Stimulated activated CD4-positive, alpha-beta T cell treated with anti-CD3 and anti-CD28 coated beads, Interleukin-1b, Interleukin-23, amount 100 ng/mL, for 1 hour (primary cell): ENCODE measurements at places on chromosomes 3 and 15.

DNA sequence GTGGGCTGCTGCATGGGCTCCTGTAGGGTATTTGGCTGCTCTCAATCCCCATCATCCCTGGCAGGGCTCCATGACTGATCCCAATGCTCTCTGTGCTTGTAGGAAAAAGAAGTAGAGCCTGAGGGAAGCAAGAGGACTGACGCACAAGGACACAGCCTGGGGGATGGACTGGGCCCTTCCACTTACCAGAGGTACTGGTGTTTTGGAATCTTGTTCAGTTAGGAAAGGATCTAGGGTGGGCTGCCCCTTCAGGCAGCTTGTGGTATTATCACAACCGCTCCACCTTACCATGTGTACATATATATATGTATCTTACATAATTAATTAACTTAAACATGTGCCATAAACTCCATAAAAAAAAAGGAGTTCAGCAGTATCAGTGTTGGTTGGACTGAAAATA lies 1.3 kb downstream of the SLC28A2 start:
- DNase-seq: no peak

- DNase-seq: no peak
These were observed 167.9 kb upstream of the CTNNB1 start for GRCh38 chr3:41031401-41031800.

- no peak for DNase-seq
These were observed 210.2 kb downstream of the OSBPL10 start for GRCh38 chr3:31770822-31771326.

GRCh38 chr15:35078221-35078915 lies 6.7 kb downstream of the NANOGP8 start:
- no peak for DNase-seq

GRCh38 chr3:196251918-196252317 lies 35.6 kb downstream of the SLC51A start:
- no peak for DNase-seq

DNA sequence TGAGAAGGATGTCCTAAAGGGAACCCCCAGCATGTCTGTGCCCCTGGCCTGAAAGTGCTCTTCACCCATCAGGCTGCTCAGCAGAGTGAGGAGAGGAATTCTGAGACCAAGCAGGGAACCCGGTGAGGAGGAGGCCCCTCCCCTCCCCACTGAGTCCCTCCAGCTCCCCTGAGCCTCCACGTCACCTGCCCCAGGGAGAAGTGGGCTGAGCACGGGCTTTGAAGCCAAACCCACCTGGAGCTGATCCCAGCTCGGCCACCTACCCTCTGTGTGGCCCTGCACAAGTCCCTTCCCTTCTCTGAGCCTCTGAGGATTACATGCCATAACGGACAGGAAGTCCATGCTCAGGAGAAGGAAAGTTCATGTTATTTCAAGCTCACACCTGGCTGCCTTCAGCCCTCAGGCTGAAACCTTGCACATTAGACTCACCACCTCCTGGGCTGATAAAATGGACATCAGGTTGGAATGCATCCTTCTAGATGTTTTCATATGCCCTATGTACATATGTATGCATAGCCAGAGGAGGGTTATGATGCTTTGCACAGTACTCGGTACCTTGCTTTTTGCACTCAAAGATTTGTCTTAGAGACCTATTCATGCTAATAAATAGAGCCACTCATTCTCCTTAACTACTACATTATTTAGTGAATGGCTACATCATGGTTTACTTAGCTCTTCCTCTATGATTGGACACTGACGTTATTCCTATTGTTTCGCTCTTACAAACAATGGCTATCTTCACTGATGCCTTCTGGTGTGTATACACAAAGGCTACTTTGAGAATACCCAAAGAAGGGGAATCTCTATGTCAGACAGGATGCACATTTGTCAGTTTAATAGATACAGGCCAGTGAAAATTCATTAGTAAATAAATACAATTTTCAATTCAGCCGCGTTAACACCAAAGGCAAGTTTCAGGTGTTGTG lies 31.6 kb upstream of the GATA2 start:
- DNase-seq: no peak

GRCh38 chr15:73134196-73134595 lies 81.9 kb downstream of the NEO1 start:
- DNase-seq: no peak

DNA sequence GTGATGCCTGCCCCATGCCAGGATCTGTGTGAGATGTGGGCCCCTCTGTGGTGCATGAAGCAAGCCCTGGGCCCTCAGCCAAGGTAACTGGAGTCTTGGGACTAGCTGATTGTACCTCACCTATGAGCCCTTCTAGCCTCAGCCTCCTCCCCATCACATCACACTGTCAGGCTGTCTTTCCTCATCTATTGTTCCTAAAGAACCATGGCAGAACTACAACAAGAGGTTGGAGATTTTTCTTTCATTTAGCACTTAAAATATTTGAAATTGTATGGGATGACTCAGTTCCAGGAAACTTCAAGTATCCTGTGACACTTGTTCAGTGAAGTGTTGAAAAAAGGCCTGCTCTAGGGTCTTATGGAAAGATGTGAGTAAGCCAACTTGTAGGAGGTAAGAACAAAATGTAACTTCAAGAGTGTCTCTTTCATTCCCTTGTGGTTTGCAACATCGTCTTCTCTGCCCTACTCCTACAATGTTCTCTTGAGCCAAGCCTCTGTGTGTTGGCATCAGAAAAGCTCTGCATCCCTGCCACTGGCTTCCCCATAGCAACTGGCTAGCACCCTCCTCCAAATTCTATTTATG lies 58.7 kb upstream of the TIPARP start:
- no peak for DNase-seq

DNA sequence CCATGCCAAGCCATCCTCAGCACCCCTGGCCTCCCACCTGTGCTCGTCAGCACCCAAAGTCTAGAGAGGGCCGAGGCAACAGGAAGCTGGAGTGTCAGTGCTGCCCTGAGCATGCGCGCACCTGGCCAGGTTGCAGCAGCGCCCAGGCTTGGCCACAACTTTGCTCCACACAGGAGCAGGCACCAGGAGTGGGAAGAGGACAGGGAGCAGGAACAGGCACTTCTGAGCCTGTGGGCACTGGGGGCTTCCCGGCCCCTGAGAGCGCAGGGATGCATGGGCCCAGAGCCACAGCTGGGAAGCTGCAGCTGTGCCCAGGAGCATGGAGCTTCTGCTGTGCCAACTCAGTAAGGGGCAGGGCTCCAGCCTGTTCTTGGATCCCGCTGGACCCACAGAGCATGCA lies 471.5 kb upstream of the WNT5A start:
- DNase-seq: no peak

GRCh38 chr15:42876224-42876623 lies 44.4 kb downstream of the TTBK2 start:
- DNase-seq: no peak

DNA sequence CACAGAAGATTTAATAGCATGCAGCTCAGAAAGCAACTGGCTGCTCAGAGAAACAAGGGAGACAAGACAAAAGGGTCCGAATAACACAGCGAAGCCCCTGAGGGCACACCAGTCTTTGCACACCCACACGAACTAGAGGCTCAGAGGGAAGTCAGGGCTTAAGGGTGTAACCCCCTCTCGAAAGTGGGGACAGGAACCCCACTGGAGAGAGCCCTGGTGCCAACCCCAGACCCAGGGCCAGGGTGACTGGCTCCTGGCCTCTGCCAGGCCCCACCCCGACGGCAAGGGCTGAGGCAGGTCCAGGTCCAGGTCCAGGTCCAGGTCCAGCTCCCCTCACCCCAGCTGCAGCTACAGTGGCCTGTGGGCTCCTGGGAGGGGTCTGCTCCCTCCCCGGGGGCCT lies 10.5 kb upstream of the PRR23E start:
- DNase-seq: no peak

DNA sequence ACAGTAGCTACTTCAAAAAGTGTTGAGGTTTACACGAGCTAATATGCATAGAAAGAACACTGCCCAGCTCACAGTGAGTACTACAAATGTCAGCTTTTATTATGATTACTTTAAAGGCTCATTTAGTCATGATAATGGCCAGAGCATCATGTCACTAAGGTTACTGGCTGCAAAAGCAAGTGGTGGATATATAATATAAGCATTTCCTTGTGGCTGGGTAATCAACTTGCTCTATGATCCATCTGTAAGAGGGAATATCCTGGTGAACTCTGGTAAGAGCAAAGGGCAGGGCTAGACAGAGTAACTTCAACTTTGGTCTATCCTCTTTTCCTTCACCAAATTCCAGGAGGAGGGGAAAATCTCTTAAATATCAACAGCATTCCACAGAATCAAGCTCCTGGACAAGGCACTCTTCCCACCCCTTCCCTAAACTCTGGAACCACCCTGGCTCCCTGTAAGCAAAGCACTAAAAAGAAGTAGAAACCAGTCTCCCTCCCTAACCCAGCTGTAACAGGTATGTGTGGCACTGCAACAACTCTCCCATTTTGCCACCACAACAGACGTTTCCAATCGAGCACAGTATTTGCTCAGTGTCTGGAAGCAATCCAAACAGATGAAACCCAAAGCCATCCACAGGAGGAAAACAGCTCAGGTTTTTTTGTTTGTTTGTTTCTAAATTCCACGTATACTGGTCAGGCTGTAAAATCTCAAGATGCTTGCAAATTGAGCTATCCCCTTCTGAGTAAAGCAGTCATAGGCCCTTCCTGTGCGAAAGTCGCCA lies 13.4 kb downstream of the B4GALT4 start:
- no peak for DNase-seq

DNA sequence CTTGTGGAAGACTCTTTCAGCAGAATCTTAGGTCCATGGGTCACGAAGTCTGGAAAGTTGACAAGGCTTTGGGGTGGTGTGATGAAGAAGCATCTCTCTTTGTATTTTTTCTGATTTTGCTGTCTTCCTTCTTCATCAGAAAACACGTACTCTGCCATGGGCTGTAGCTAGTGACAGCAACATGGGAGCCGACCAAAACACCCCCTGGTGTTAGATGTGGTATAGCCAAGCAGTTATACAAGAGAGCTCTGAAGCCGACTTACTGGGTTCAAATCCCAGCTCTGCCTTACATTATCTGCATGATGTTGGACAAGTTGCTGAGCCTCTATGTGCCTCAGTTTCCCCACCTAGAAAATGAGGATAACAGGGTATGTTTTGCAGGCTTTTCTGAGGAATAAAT lies 32.9 kb upstream of the LYZL4 start:
- DNase-seq: no peak

GRCh38 chr3:123351501-123351900 lies 97.4 kb downstream of the ADCY5 start:
- no peak for DNase-seq

DNA sequence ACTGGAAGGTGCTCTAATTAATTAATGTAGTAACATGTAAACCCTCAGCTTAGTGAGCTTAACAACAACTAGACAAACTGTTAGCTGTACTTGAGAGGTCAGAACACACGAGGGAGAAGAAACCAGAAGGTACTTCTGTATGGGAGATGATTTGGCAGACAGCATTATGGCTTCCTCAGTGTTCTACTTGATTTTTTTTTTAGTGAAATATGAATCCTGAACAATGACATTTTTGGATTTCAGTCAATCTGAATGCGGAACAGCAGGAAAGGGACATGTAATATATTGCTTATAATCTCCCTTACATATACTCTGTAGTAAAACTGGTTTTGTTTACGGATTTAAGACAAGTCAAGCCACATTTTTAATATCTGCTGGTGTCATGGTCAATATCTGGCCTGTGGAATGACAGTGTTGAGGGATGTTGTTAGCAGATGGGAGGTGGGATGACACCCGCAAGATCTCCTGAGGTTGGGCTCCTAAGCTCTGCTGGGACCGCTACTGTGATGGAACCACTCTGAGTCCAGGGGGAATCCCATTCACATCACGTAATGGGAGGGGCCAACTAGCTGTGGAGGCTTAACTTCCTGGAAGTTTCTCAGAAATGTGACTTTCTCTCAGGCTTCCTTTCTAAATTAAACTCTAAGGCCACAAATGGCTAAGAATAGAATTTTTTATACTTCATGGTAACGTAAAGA lies 18.7 kb downstream of the TNFAIP8L3 start:
- DNase-seq: no peak

DNA sequence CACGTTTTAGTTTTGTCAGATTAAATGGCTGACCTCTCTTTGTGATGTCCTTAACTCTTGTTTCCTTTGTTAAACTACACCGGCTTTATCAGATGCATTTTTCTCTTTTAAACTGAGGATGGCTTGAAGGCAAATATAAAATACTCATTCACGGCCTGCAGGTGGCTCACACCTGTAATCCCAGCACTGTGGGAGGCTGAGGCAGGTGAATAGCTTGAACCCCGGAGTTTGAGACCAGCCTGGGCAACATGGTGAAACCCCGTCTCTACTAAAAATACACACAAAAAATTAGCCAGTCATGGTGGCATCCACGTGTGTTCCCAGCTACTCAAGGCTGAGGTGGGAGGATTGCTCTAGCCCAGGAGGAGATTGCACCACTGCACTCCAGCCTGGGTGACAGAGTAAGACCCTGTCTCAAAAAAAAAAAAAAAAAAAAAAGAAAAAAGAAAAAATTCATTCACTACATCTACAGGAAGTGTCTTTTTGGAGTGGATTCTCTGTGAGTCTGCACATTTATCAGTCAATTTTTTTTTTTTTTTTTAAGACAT lies 34.7 kb upstream of the SACM1L start:
- DNase-seq: no peak

DNA sequence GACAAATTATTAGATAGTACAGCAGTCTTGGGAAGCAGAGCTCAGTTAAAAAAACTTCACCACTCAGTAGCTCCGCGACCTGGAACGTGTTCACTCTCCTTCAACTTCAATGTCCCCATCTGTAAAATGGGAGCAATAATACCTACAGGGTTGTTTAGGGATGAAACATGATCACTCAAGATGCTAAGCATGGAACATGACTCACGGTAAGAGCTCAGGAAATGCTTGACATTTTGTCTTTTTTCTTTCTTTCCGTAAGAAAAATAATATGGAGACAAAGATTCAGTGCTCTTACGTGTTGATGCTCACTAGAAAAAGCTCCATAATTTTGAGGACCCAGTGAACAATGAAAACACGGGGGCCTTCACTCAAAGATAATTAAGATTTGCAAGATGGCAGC lies 606.7 kb upstream of the MDFIC2 start:
- no peak for DNase-seq

GRCh38 chr3:76311941-76312340 lies 526.6 kb upstream of the ZNF717 start:
- DNase-seq: no peak

DNA sequence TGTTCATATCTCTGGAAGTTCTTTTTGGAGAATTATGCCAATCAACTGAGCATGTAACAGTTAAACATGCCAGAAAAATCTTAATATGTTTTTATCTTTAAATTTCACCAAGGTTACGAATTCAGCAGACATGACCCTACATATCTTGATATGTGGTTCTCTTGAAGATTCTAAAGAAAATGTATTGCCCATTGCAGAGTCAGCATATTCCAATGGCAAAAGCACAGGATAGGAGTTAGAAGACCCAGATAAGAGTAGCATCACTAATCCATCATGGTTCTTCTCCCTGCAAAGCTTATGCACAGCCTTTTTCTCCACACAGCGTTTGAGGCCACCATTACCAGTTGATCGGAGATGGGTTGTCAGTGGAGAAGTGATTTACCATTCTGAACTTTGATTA lies 402.8 kb downstream of the EPHB1 start:
- no peak for DNase-seq

- DNase-seq: no peak
These were observed 698 bp downstream of the MELTF start for GRCh38 chr3:197028728-197029510.
